ENCODE measurements at places on chromosomes 6 and 20.
A peak's percentile ranks its signal among the peaks of the same experiment; 100 is the strongest.

DNA sequence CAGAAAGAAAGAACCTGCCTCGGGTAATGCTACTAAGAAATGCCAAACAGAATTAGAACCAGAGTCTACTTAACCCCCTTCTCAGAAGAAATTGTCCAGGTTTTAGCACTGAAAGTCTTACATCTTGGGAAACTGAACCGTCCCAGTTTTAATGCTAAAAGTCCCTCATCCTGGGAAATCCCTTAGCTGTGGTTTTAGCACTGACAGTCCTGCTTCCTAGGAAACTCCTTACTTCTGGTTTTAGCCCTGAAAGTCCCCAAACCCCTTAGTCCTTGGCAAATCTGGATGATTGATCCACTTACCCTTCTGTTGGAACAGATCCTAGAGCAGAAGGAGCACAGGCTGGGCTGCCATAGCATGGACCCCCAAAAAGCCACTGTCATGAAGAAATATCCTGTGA, 4.8 kb upstream of the TMEM14A start:
- DNase-seq: no peak

GRCh38 chr20:18973529-18974173, 160.1 kb downstream of the SCP2D1 start:
- DNase-seq: no peak

GRCh38 chr6:88349511-88349910, 183.4 kb upstream of the CNR1 start:
- DNase-seq: no peak

DNA sequence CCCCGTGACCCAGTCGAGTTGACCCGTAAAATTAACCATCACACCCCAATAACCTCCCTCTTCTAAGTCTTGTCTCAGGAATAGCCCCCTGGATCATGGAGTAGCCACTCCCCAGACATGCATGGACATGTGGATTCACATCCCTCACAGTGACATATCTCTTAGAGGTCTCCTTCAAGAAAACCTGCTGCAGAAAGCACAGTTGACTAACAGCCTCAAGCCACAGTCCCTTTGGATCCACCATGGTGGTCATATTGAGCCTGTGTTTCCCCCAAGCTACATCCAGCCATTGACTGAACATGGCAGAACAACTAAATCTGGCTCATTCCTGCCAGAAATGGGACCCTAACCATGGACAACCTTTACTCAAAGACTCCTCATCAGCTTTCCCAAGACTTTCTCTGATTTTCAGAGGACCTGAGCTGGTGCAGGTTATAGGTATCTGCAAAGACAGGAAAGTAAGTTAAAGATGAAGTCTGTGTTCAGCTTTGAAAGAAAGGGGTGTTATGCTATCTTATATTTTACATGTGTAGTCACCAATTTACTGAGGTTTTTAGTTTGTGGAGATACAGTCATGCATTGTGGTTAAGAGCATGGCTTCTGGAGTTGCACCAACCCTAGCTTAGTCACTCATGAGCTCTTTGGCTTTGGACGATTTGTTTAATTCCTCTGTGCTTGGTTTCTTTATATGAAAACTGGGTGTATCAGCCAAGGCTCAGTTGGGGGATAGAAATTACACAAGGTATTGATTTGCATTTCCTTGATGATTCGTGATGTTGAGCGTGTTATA, 219.1 kb downstream of the MYLK4 start:
- no peak for DNase-seq

DNA sequence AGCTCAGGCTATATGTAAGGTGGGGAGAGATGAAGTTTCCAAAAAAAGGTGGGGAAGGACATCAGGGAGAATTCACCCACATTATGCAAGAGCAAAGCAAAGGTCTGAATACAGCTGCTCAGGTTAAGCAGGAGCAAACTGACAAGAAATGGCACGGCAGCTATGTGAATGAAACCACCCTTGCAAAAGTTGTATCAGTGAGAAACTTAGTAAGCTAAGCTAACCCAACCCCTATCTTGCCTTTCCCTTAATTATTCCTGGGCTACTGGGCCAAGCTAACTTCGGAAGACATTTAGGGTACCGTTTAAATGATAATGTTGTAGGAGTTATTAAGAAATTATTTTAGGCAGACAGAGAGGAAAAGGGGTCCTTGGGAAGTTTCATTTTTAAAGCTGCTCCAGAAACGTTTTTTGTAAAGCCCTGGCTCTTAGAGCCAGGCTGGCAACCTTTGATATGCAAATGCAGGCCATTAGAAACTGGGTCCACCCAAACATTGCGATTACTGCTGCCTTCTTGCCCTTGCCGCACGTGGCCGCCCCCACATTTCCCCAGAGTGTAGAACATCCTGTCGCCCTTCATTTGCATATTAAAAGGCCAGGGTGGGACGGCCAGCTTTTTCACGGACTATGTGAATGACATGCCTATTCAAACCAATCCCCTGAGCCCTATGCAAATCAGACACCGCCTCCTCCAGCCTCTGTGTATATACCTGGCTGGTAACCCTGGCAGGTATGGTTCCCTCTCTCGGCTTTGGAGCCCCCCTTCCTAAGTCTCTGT, 60.5 kb upstream of the SAMD5 start:
- DNase-seq: no peak

GRCh38 chr20:34808583-34808982, 16.9 kb downstream of the NCOA6 start:
- no peak for DNase-seq

GRCh38 chr6:154567695-154568220, 57.3 kb upstream of the CNKSR3 start:
- no peak for DNase-seq

DNA sequence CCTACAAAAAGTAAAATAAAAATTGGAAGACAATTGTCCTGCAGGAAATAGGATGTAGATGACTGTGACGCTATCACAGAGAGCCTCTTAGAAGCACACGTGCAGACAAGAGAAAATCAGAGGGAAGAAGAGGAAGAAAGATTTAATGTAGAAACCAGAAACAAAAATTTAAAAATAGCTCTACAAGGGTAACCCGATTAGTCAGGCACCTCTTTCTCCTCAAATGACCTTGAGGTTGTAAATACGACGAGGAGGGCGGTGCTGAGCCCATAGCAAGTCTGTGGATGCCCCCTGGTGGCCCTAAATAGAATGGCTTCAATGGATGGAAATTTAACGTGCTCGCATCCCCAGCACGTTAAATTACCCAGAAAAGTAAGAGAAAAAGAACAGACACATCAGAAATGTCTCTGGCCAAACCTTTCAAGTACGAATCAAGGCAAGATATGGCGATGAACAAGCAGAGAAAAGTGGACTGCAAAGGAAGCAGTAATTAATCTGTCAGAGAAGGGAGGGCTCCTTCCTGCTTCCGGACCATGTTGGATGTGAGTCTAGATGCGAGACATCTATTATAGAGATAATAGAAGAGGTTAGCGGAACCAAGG, 4.2 kb upstream of the PRPH2 start:
- DNase-seq: peak; percentile 42

GRCh38 chr6:44335631-44336030, 6.8 kb upstream of the SPATS1 start:
- no peak for DNase-seq

DNA sequence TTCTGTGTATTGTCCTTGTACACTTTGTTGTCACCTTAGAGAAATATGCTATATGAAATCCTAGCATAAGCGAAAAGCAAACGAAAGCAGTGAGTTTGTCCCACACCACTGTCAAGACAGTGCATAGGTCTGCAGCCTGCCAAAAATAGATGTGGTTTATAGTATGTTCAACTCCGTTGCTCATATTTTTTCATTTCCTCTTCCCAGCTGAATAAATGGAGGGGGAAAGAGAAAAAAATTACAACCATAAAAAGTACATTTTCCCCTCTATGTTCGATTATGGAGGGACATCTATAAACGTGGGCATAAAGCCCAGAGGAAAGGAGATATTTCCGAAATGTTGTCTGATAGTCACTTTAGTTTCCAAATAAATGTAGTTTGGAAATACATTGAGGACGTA, 25.8 kb downstream of the PRL start:
- no peak for DNase-seq

GRCh38 chr6:165245287-165245686, 64.1 kb downstream of the C6orf118 start:
- no peak for DNase-seq

GRCh38 chr6:99604166-99605073, 2.2 kb upstream of the PRDM13 start:
- no peak for DNase-seq

GRCh38 chr6:17994019-17994418, 6.6 kb upstream of the KIF13A start:
- DNase-seq: no peak

- DNase-seq: no peak
These were observed 772 bp downstream of the SESN1 start for GRCh38 chr6:109093732-109094415.

- DNase-seq: no peak
These were observed 21.3 kb downstream of the NHSL1 start for GRCh38 chr6:138477913-138478539.

DNA sequence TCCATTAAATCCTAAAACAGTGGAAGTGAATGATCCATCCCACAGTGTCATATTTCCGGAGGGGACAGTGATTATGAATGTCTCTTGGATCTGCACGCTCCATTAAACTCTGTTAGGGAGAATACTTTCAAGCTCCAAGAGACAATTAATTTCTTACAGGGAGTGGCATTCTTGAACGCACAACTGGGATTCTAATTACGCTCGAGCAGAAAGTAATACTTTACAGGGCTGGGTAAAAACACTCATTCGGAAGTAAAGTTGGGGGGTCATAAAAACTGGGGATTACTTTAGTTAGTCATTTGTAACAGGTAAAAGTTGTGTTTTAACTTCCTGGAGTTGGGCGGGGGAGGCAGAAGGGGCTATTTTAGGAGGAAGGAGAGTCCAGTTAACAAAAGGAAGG, 151.8 kb downstream of the ZFP64 start:
- no peak for DNase-seq

DNA sequence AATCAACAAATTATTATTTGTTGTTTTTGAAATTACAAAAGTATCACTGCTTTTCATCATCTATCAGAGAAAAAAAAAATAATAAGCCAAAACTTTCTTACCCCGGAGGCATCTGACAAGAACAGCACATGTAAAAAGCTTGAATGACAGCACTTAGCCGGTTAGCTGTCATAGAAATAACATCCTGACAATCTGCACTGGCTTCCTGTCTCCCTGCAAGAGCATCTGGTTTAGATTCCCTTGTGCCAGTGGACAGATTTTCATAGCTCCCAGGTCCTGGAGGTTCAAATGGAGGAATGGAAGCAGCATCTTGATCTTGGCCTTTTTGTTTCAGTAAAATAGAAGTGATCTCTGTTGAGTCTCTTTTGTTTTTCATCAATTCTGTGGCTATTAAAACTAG, 74.8 kb downstream of the HACE1 start:
- no peak for DNase-seq

DNA sequence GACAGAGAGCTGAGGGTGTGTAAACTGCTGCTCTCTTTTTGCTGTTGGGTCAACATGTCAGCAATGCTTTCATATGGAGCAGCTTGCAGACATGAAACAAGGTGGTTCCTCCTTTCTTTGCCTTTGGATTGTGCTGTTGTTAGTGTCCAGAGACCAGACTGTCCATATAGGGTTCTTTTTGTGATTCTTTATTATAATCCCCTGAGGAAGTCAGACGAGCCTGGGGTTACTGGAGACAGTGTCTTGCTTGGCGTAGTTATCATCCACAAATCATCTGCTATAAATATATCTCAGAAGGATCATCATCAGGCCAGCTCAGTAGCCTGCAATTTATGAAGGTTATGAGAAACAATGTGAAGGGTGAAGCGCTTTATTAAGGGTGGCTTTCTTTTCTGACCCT, 2.3 kb upstream of the ADGRB3 start:
- no peak for DNase-seq
